ENCODE measurements at places on chromosomes 1 and 21. TPM values are rescaled to one million over a fixed set of nuclear protein-coding genes. Genes with fewer than 3 reads are reported as not detected.

The TTC13 gene
- 43.9 TPM for total RNA-seq

DNA sequence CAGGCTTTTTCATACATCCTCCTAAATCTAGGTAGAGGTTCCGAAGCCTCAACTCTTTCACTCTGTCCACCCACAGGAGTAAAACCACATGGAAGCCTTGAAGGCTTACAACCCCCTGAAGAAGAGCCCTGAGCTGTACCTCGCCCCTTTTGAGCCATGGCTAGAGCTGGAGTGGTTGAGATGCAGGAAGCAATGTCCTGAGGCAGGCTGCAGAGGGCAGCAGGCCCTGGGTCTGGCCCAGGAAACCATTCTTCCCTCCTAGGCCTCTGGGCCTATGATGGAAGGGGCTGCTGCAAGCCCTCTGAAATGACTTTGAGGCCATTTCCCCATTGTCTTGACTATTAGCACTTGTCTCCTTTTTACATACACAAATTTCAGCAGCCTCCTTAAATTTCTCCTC is 1503.0 kb downstream of the KCNT2 start:
- no peak for DNase-seq

The ADGRB2 gene
- 1.5 TPM for total RNA-seq

DNA sequence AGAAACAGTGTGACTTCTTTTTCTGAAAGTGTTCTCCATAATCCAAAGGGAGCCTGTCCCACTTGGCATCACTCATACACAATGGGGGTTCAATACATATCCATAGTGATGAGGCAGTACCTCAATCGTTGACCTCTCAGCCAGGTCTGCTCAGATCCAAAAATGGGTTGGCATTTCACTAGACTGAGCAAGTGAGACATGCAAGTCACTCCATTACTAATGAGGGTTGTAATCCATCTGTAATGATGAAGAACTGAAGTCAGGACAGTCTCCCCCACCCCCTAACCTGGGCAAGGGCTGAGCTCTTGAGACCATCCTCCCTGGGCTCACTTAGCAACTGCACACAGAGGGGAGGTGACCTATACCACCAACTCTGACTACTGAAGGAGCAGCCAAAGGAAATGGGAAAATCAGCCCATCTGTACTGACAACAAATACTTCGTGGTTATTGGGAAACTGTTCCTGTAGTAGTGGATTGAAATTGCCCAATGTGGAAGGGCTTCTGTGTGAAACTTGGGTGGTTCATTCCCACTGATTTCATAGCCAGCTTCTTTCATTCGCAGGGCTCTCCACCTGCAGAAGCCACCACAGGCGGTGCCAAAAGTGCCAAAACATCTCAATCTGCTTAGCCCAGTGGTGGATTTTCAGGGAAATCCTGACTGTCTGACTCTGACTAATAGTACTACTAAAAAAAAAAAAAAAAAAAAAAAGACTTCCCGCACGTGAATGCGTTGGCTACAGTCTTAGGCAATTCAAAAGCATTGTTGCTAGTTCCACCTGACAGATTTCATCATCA is 5.0 kb downstream of the NGF start:
- no peak for DNase-seq

DNA sequence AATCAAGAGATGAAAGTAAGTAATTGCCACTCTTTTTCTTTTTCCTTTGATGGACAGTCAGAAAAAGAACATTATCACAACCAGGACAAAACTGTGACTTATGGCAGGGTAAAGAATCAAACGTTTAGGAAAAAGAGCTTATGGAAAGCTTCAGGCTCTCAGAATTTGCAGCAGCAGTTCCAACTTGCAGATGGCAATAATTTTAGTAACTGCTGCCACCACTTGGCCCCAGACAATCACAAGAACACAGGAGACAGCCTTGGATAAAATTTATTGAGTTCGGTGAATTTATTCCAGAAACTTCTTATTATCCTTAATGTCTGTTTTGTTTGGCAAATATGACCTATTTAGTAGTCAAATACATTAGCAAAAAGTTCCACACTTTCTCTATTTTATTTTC is 804.4 kb downstream of the BRINP3 start:
- DNase-seq = no peak

The PIP5K1A gene
- total RNA-seq = 50.8 TPM

The ILDR2 gene
- total RNA-seq = 0.25 TPM

DNA sequence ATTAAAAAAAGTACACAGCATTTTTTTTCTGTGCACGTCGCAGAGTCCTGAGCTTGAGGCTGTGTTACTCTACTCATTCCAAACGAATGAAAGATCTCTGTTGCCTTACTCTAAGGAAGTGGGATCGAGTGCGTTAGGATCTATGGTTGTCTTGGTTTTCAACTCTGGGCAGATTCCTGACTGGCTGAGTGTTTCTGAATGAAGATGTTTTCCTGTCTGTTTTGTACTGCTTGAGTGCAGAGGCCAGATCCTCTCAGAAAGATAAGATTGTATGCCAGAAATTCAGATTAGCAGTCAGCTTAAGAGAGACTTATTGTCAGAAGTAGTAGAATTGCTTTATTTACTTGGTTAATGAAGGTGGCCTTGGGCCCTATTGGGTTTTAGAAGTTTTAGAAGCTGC is 14.0 kb downstream of the PLA2G2E start:
- DNase-seq = no peak

The CLCN6 gene
- 20.9 TPM for total RNA-seq

DNA sequence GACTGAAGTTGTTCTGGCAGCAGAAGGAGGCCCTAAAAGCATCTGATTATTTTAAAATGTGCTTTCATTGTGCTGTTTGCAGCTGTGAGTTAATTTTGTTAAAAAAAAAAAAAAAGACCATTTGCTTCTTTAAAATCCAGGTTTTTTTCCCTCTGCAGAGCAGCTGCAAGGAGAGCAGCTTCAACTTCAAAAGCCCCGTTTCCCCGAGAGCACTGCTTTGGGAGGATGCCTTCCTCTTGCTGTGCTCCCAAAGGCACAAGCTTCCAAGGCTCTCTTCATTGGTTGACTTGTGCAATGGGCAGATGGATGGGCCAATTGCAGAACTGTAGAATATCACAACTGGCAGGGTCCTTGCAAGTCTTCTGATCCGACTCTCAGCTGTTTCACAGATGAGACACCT is 459.2 kb upstream of the PKN2 start:
- DNase-seq = no peak

DNA sequence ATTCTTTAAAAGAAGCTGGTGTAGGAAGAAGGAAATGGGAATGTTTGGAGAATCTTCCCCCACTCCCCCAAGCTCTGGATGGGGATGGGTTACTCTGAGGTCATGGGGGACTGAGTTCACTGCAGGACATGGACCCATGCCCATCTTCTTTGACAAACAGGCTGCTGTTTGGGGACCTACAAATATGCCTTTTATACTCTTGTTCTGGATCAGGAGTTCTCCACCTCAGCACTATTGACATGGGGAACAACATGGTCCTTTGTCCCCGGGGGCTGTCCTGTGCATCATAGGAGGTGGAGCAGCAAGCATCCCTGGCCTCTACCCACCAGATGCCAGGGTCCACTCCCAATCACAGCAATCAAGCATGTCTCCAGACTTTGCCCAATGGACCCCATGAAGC is 365.8 kb upstream of the C1orf174 start:
- no peak for DNase-seq

DNA sequence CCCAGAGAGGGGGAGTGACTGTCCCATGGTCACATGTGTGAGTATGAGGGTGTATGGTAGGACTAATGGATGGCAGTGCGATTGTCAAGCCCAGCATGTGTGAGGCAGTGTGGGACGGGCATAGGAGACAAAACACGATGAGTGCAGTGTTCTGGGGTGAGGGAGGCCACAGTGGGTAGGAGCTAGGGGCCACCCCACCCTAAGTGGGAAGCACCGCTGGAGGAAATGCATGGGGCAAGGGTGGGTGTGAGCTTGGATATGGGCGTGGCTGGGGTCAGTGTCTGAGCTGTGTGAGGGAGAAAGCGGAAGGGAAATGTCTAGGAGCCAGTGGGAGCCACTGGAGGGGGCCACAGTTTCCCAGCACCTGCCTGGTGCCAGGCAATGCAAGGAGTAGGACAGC is 56.5 kb downstream of the FOXO6 start:
- DNase-seq = no peak

- no peak for DNase-seq
Observed at GRCh38 chr1:180524915-180525714, 22.7 kb upstream of the ACBD6 start.

GRCh38 chr1:206842854-206843253 is 22.6 kb upstream of the IL20 start:
- DNase-seq = no peak

DNA sequence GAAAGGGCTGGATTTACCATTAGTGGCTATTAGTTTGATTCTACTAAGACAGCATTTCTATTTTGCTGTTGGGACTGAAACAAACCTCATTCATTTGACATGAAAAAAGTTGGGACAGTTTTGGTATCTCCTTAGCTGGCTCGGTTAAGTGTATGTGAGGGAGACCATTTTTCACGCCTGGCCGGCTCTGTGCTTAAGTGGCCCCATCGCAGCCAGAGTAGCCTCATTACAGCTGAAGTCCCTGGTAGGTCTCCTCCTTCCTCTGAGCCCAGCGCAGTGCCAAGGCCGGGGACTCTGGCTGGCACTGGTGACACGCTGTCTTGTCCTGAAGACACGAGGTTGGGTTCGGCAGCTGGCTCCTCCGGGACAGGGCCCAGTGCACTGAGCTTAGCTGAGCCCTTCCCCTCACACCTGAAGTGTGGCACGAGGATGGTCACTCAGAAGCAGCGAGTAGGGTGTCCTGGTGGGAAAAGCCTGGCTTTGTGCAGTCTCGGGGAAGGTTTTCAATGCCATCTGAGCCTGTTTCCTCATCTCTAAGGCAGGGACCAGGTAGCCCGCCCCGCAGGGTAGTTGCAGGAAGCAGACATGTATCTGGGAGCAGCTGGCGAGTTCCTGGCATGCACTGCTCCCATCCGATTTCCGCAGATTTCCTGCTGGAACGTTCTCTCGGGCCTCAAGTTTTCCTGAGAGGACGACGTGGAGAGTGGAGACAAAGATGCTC is 196.5 kb downstream of the DYRK1A start:
- peak; percentile 4 for DNase-seq

The LDLRAD1 gene
- total RNA-seq = not detected

GRCh38 chr1:109184687-109185086 is 29.0 kb upstream of the SARS1 start:
- DNase-seq = no peak

DNA sequence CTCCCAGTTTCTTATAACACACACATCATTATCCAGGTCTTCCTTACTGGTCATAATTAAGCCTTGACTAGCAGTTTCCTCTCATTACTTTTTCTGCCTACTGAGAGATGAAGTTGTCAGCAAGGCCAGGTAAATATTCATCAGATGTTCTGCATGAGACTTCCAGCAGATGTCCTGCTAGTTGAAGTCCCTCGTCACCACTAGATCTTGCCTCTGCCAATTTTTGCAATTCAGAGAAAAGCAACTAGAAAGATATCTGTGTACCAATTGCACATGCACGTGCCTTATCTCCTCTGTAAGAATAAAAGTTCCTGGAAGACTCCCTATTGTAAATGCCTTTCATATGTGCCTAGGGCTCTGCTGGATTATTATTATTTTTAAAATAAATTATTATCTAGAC is 18.3 kb downstream of the ACKR1 start:
- no peak for DNase-seq

- DNase-seq = no peak
Observed at GRCh38 chr1:94120991-94121390, at the start of gene ABCA4. Gene ABCA4 (minus strand): TSS chr1:94121148. CDS start chr1:94121045, 103 bp downstream.

- DNase-seq = no peak
Observed at GRCh38 chr1:107454791-107455190, 314.0 kb downstream of the NTNG1 start.

The BATF3 gene
- 0.64 TPM for total RNA-seq

DNA sequence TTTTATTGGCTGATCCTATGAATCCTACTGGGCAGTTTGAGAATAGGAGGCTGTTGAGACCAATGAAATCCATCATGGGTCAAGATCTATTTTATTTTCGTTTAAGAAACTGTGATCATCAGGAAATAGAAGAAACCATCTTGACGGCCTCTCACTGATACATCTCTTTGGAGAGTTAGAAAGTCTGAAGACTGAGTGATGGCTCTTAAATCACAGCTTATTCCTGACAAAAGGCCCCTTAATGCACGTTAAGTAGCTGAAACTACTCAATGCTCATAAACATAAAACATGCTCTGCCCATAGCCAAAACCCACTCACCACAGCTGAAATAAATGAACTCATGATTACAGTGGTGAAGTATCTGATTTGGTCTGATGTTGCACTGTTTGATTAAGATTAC is 784.5 kb upstream of the NEGR1 start:
- no peak for DNase-seq

- no peak for DNase-seq
Observed at GRCh38 chr1:100516857-100517256, 21.1 kb upstream of the GPR88 start.

DNA sequence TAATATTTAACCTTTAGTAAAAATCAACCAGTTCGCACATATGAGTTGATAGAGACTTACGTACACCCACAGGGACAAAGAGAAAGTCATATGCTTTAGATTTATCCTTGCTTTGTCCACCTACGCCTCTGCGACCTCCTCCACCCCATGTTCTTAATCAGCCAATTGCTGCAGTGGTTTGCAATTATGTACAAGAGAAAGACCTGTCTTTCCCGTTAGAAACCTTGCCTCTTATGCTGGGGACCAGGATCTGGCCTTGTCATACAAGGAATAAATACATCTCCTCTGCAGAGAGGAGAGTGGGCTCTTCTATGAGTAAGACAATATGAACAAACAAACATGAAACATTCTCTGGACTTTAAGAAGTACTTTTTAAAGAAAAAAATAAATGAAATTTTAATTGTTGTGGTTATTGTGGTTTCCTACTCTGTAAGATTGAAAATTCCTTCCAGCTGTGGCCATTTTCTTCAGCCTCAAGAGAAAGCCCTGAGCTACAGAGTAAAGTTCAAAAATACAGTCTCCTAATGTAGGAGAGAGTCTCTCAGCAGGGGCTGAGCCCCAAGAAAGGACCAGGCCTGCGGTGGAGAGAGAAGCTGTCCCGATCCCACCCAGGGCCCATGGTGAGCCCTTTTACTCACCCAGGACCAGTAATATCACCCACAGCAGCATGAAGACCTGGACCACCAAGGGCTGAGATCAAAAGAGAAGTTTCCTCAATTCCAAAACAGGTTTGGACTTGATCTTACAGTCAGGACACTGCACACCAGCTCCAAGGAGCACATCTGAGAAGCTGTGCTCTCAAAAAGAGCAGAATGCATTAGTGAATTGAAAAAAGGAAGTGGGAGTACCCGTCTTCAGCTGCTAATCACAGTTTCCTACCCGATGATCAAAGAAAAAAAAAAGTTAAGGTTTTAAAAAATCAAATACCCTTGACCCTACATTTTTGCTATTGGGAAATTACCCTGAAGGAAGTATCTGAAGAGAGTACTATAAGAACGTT is at the start of gene FCRL5:
Gene FCRL5, minus strand, starts transcription at position 822 of the 1,000 bp plus-strand sequence. Its CDS starts 153 bp downstream, at position 669.
- DNase-seq = no peak

Measured in CD4-positive, alpha-beta memory T cell (primary cell).